Activated T-helper 9 cell treated with anti-CD3 and anti-CD28 coated beads, Interleukin-2, amount 50 U/mL, for 16 hours (primary cell): ENCODE measurements at places on chromosomes 6 and 20.

DNA sequence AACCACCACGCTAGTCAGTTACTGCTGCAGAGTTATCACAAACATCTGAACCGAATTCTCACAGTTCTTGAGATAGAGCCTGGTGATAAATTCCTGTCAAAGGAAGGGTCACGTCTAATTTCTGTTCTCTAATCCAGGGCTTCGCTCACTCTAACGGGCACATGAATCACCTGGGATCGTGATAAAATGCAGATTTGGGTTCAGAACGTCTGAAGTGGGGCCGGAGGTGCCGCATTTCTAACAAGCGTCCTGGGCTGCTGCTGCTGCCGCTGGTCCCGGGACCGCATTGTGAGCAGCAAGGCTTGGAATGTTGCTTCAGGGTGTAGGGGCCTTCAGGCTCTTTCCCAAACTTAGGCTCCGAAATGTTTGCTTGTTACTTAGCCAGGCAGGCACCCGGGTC is 264.1 kb downstream of the CDC5L start:
- no peak for DNase-seq

GRCh38 chr6:168663041-168663440 is 222.1 kb downstream of the SMOC2 start:
- DNase-seq = no peak

GRCh38 chr6:40399888-40400457 is 187.2 kb downstream of the LRFN2 start:
- DNase-seq = no peak

DNA sequence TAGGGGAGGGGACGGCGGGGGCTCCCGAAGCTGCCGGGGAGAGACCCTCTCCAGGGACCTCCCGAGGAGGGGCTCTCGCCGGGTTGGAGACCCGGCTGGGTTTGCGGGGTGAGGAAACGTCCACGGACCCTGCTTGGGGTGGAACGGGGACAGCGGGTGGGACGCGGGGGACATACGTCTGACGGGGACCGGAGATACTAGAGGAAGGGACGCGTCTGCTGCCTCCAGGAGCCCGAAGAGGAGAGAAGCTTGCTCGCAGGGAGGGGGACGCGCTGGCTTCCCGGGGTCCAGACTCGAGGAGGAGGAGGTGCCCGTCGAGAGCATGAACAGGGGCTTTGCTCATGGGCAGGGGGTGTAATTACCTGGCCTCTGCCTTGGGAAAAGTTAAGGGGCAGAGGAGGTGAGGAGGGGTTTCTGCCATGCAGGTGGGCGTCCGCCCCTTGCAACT is 593 bp downstream of the DNMT3B start:
- no peak for DNase-seq

GRCh38 chr20:48828734-48829460 is 1.1 kb upstream of the PREX1 start:
- DNase-seq = no peak

GRCh38 chr6:447381-448165 is 56.0 kb downstream of the IRF4 start:
- DNase-seq = peak; percentile 61

- peak; percentile 30 for DNase-seq
These were observed 463 bp upstream of the HLA-DMB start for GRCh38 chr6:32941214-32941768.

- DNase-seq = no peak
These were observed 498.3 kb upstream of the AGPAT4 start for GRCh38 chr6:161772176-161772575.

GRCh38 chr6:15462256-15462655 is 200.6 kb downstream of the DTNBP1 start:
- no peak for DNase-seq

- no peak for DNase-seq
These were observed 61.1 kb upstream of the SLC22A16 start for GRCh38 chr6:110537208-110538123.

- no peak for DNase-seq
These were observed 168.5 kb upstream of the ATXN1 start for GRCh38 chr6:16929809-16930208.
